ENCODE measurements at places on chromosomes 16 and 17. TPM values are rescaled to one million over a fixed set of nuclear protein-coding genes. Genes with fewer than 3 reads are reported as not detected.

The MARVELD3 gene
- polyA plus RNA-seq = 0.08 TPM

The SLC25A10 gene
- polyA plus RNA-seq = 0.13 TPM

The TBC1D3C gene
- polyA plus RNA-seq = not detected

The RNF43 gene
- 4.0 TPM for polyA plus RNA-seq

The TNFRSF17 gene
- 15.0 TPM for polyA plus RNA-seq

The HEXD gene
- polyA plus RNA-seq = 2.0 TPM

The ADAMTS18 gene
- polyA plus RNA-seq = 1.5 TPM

The UTS2R gene
- not detected for polyA plus RNA-seq

The CD300LG gene
- not detected for polyA plus RNA-seq

The TBC1D28 gene
- polyA plus RNA-seq = not detected

The TP53TG3B gene
- not detected for polyA plus RNA-seq

The SLFN13 gene
- not detected for polyA plus RNA-seq

The ZNF423 gene
- 5.0 TPM for polyA plus RNA-seq

The CDK3 gene
- 1.8 TPM for polyA plus RNA-seq

The UTP4 gene
- polyA plus RNA-seq = 21.9 TPM

The SLC2A4 gene
- polyA plus RNA-seq = not detected

The SDK2 gene
- 0.04 TPM for polyA plus RNA-seq

The C17orf67 gene
- 1.1 TPM for polyA plus RNA-seq

The SSTR5 gene
- polyA plus RNA-seq = not detected

The RTN4RL1 gene
- 2.0 TPM for polyA plus RNA-seq

The DPEP3 gene
- polyA plus RNA-seq = not detected

The NPIPA7 gene
- polyA plus RNA-seq = 5.9 TPM

The MAP2K6 gene
- polyA plus RNA-seq = 10.5 TPM

The AMZ2 gene
- polyA plus RNA-seq = 215 TPM

The JUP gene
- polyA plus RNA-seq = 1.6 TPM
